ENCODE measurements at places on chromosomes 13 and 19.

- DNase-seq = no peak
Measured at GRCh38 chr19:51905206-51905605, 389 bp upstream of the ZNF649 start.

- no peak for DNase-seq
Measured at GRCh38 chr19:45050036-45050435, 11.2 kb downstream of the CLASRP start.

- DNase-seq = no peak
Measured at GRCh38 chr13:73952648-73953047, 181.6 kb downstream of the KLF12 start.

- DNase-seq = no peak
Measured at GRCh38 chr19:54345938-54346386, 7.0 kb upstream of the LILRA4 start.

GRCh38 chr19:16301999-16302694, 22.5 kb upstream of the KLF2 start:
- DNase-seq = no peak

GRCh38 chr19:3411636-3412035, 45.3 kb downstream of the NFIC start:
- no peak for DNase-seq

DNA sequence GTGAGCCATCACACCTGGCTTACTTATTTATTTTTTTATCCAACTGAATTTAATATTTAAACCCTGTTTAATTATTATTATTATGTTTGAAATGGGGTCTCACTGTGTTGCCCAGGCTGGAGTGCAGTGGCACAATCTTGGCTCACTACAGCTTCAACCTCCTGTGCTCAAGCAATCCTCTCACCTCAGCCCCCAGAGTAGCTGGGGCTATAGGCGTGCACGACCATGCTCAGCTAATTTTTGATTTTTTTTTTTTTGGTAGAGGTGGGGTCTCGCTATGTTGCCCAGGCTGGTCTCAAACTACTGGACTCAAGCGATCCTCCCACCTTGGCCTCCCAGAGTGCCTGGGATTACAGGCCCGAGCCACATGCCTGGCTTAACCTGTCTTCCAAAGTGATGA, 32.5 kb downstream of the SPTBN4 start:
- no peak for DNase-seq

- no peak for DNase-seq
Measured at GRCh38 chr19:7522923-7523667, 671 bp downstream of the MCOLN1 start.

GRCh38 chr13:114108141-114108761, 24.2 kb downstream of the RASA3 start:
- DNase-seq = no peak

DNA sequence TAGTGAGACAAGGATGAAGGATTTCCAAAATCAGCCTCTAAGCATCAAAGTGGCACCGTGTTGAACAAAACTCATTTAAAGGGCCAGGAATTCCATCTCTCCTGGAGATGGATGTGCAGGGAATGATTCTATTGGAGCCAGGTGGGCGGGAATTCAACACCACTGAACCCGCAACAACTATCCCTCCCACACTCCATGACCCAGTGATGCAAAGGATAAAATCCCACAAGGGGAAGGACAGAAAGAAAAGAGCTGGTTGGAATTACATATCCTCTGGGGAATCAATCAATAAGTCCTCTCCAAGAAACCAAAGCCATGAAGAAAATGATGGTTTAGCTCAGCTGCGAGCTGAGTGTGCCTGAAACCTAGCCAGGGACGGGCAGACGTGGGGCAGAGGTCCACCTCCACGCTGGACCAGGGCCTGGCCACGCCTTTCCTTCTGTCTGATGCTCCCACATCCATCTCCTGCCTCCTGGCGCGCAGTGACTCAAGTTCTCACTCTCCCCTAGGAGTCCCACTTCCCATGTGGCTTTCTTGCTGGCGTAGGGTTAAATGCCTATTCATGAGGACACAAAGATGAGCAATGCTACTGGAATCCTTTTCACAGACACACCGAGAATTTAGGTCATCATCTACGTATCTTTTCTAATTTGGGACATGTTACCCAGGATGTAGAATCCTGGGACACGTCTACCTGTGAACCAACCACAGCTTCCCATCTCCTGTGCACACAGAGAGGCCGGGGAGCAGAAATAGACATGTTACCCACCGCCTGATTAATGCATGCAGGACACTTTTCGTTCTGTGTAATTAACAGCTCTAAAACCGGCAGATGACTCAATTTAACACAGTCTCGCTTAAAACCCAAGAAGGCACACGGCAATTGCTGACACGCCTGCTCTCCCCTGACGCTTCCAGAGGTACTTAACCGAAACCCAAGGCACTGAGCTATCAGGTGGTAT, 48.6 kb downstream of the PEPD start:
- no peak for DNase-seq

GRCh38 chr19:41308450-41309179, 1.4 kb upstream of the CCDC97 start:
- DNase-seq = peak; percentile 63

DNA sequence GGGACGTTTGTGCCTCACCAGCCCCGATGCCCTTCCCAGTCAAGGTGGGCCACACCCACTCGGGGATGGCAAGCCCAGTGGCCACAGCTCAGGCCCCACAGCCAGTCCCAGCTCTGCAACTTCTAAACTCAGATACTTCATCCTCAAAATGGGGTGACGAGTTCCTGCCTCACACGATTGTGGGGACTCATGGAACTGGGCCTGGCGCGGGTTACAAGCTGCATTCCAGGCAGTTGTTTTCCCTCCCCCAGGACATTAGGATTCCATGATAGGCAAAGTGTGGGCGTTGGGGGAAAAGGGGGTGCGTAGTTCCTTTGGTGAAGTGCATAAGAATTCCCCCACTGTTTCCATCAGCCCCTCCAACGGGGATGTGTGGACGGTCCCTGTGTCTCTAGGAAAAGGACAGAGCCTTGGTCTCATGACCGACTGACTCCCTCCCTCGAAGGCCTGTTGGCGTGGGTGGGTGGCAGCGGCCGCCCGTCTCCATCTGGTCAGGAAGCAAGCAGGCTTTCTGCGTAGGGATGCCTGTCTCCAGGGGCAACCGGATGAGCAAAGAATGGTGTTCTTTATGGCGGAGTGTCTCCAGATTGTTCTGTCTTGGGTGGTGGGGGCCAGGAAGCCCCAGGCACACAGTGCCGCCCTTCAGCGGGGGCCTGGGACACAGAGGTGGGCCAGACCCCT, 21.1 kb upstream of the NPAS1 start:
- DNase-seq = no peak

DNA sequence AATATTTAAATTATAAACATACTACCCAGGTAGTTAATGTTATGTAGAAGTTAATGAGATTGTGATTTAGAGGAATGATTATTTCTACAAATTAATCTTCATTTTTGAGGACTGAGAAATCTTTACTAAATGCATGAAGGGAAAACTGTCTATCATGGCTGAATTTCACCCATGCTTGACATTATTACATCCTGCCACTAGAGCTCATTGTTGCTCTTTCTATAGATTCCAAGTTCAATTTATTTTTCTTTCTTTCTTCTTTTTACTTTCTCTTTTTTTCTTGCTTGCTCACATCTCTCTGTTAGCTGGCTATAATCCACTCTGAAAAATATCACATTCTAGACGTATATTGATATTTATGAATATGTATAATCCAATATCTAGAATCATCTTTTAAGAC, 505.0 kb upstream of the KLHL1 start:
- DNase-seq = peak; percentile 39

DNA sequence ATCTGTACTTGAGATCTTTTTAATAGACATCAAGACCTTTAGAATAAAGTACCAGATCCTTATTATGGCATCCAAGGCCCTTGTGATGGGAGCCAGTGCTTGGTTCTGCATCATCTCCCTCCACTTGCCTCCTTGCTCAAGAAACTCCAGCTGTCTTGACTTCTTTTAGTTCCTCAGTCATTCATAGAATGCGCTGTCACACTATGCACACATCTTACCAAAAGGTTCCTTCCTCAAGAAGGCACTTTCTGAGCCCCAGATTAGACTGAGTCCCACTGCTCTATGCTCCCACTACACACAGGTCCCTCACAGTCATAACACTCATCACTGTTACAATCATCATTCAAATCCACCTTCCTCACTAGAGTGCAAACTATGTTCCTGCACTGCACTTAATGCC, 57.8 kb upstream of the ITM2B start:
- no peak for DNase-seq

DNA sequence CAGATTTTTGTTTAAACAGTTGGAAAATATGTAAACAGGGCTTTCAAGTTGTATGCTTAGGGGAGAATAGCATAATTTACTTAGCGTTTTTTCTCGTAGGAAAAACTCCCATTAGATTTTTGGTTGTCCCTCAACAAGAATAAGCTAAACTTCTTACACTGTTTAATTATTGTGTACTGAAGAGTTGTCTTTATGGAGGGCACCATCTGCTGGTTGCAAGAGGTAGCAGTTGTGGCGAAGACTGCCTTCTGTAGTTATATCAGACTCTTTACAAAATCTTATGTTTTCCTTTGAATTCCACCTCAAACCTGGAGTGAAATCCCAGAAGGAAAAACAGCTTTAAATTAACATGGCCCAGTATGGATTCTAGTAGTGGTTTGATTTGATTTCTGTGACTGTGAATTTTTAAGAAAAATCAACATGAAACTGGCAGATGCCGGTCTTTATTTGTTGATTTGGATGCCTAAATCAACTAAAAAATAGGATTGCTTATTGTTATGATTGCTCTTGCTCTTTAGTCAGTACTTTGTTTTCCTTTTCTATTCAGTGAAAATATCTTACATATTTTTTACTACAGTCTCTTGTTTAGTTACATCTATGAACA, 53.4 kb downstream of the PDS5B start:
- peak; percentile 7 for DNase-seq

- DNase-seq = peak; percentile 35
Measured at GRCh38 chr19:39996218-39996810, 546 bp upstream of the ZNF546 start.

DNA sequence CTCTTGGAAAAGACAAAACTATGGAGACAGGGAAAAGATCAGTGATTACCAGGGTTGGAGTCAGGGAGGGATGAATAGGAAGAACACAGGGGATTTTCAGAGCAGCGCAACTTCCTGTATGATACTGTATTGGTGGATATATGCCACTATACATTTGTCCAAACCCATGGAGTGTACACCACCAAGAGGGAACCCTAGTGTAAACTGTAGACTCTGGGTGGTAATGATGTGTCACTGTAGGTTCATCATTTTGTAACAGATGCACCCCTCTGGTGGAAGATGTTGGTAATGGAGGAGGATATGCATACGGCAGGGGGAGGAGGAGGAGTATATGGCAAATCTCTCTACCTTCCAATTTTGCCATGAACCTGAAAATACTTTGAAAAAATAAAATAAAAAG, 68.1 kb downstream of the UFM1 start:
- no peak for DNase-seq

DNA sequence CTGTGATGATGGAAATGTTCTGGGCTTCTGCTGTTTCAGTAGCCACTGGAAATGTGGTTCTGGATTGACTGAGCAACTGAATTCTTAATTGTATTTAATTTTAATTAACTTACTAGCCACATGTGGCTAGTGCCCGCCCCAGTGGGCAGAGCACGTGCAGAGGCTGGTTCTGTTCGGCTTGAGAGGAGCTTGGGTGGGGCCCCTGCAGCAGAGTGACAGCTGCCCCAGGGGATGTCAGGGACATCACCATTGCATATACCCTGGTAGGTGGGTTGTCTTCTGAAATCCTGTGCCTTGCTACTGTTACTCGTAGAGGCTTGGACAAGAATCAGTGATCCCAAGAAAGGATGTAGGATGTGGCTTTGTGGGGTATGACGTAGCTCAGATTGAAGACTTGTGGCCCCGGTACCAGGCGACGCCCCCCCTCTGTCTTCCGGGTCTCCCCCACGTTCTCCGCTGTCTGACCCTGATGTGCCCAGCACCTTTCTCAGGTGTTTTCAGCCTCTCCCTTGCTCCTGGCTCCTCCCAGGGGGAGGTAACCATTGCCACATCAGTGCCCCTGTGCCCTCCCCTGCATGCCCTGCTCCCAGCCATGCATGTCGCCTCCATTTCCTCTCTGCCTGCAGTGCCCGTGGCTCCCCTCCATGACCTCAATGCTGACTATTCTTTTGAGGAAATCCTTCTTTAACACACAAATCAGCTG, 102.6 kb upstream of the RNF113B start:
- no peak for DNase-seq

- no peak for DNase-seq
Measured at GRCh38 chr19:38685666-38686529, 38.4 kb downstream of the ACTN4 start.

Data from NCI-H1092 treated with DMSO at 0.1 percent for 48 hours (cell line).